ENCODE measurements at places on chromosomes 13 and 19.

- no peak for DNase-seq
Observed at GRCh38 chr13:42650506-42650905, 76.6 kb downstream of the TNFSF11 start.

DNA sequence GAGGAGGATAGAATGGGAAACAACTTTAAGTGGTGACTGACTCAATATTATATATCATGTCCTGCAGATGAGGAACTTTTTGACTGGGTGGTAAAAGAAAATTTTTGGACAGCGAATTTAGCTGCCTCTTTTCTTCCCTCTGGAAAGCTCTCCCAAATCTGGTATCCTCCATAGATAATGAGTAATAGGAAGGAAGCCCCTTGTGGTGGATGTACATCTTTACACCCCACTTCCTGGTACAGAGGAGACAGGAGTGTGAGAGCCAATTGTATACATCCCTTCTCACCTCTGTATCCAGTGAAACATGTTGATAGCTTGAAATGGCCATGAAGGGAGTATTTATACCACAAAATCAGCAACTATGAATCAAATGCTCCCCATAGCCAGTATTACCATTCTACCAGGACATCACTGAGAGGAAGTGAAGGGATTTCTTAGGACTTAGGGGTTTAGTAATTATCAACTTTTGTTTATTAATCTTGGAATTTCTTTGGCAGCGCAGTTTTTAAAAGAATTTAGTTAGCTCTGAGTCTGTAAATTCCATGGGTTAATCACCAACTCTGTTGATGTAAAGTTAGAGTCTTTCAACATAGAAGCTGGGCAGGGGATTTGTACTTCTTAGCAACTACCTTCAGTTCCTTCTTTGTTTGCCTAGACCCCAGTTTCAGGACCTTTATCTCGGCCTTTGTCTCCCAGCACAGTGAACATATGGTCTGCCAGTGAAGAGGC lies 17.0 kb upstream of the TDRD3 start:
- no peak for DNase-seq

GRCh38 chr13:32476021-32476731 lies 48.2 kb upstream of the N4BP2L1 start:
- DNase-seq = no peak

DNA sequence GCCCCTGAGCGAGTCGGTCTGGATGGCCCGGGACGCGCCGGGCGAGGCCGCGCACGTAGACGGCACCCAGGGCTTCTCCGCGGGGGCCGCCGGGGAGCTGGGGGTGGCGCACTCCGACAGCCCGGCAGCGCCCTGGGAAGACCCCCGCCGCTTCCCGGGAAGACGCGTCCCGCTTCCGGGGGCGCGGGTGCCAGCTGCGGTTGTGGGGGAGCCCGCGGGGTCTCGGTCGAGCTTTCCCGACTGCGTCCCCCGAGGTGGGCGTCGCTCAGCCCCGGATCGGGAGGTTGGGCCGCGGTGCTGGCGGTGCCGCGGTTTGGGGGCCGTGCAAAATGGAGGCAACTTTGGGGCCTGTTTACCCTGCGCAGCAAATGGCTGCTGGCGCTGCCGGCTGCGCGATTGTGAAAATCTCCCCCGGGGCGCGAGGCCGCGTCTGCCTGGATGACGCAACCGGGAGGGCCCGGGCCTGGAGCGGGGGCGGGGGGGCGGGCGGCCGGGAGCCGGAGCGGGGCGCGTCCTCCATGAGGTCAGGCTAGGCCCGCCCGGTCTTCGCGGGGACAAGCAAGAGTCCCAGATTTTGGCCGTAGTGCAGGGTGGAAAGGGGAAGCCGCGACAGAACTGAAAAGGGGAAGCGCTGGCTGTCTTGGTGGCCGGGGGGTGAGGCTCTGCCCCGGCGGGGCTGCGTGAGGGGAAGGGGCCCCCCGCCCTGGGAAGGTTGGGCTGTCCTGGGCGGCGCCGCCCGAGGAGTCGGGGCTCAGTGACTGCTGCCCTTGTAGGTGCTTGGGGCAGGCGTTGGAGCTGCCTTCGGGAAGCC lies 11.3 kb downstream of the PEAK3 start:
- DNase-seq = peak; percentile 70

GRCh38 chr13:108963846-108964600 lies 334.6 kb downstream of the MYO16 start:
- DNase-seq = no peak

GRCh38 chr19:27896091-27896490 lies 1316.9 kb downstream of the UQCRFS1 start:
- no peak for DNase-seq

GRCh38 chr13:46104868-46105267 lies at the start of gene CPB2:
Gene CPB2 (minus strand): TSS chr13:46105033. CDS start chr13:46105009, 24 bp downstream.
- DNase-seq = no peak

DNA sequence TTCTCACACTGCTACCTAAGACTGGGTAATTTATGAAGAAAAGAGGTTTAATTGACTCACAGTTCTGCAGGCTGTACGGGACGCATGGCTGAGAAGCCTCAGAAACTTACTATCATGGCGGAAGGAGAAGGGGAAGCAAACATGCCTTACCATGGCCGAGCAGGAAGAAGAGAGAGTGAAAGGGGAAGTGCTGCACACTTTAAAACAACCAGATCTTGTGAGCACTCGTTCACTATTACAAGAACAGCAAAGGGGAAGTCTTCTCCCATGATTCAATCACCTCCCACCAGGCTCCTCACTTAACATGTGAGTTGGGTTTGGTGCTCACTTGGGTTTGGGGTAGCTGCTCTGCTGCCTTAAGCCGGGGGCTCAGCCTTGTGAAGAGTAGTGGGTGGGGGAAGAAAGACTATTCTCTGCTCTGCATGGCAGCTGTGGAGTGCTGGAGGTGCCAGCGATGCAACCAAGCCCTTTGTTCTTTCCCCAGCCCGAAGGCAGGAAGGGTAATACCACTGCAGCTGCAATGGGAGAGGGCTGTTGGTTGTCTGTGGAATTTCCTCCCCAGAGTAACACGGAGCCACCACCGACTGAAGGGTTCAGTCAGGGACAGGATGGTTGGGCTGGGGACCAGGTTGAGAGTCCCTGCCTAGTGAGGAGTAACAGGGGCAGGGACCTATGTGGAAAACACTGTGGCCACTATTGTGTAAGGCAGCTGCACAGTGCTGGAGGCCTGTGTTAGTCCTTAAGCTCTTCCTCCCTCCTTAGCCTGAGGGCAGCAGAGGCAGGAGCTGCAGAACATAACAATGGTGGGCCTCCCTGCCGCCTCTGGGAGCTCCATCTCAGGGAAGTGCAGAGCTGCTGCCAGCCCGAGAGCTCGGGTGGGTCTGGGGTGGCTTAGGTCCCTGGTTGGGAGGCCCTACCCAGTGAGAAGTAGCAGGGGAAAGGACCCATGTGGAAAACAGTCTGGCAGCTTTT lies 1262.5 kb downstream of the EFNB2 start:
- DNase-seq = no peak

DNA sequence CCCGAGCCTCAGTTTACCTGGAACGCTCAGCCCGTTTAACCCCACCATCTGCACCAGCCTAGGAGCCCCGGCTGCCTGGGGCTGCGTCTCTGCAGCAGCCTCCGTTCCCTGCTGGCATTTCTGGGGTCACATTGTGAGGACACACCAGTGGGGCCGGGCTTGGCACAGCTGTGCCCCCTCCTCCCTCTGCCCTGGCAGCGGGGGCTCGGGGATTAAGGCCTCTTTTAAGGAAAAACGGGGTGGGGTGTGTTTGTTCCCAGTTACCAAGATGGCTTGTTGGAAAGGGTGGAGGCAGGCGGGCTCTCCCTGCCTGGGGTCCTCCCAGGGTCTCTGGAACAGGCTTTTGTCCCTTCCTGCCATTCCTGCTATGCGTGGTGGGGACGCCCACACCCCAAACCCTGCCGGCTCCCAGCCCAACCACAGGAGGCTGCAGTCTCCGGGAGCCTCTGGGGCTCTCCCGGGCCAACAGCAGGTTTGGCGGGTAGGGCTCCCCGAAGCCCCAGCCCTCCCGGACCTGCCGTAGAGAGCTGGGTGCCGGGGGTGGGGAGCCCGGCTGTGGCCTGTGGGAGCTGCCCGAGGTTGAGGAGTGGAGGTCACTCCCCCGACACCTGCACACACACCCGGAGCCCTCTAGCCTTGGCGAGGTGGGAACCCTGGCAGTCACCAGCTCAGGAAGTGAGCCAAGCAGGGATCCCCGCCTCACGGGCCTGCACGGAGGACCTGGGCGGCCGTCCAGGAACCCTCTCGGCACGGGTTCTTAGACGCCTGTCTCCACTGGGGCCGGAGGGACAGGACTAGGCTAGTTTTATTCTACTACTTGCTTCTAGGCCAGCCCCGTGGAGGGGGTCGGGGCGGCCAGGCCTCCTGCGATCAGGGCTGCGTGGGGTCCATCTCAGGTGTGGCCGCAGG lies 36.9 kb downstream of the GADD45B start:
- DNase-seq = no peak

GRCh38 chr19:44745341-44745831 lies 3.1 kb upstream of the BCL3 start:
- peak; percentile 65 for DNase-seq

- DNase-seq = no peak
Observed at GRCh38 chr19:52188822-52189734, 774 bp upstream of the PPP2R1A start.

- DNase-seq = no peak
Observed at GRCh38 chr13:113895436-113895835, 31.6 kb upstream of the GAS6 start.

DNA sequence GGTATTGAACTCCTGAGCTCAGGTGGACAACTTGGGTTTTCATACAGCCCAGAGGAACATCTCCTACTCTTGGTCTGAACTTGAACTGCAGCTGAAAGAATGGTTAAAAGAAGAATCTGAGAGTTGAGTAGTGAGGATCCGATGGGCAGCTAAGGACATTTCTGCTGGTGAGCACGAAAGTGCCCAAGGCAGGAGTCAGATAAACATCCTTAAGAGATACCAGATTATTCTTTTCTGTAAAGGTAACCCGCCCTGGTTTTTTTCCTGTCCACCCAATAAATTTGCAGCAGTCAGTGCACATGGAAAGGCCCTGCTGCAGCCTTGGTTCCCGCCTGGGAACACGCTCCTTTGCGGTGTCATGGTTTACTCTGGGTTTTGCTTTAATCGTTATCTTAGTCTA lies 78.4 kb upstream of the ARHGEF7 start:
- no peak for DNase-seq

DNA sequence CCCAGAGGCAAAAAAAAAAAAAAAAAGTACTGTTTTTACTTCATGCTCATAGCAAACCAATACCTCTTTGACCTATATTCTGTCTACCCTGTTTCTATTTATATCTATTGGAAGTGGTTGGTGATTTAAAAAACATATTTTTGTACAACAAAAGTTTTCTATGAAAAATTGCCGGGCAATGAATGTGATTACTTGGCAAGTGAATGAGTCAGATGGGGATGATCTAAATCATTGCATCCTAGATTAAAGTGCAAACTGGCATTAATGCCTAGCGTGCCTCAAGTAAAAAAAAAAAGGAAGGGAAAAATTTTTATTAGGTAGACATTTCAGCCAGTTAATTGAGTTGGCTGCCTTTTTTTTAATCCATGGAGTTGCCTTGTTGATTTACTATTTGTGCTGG lies 500.6 kb downstream of the KCTD12 start:
- no peak for DNase-seq

DNA sequence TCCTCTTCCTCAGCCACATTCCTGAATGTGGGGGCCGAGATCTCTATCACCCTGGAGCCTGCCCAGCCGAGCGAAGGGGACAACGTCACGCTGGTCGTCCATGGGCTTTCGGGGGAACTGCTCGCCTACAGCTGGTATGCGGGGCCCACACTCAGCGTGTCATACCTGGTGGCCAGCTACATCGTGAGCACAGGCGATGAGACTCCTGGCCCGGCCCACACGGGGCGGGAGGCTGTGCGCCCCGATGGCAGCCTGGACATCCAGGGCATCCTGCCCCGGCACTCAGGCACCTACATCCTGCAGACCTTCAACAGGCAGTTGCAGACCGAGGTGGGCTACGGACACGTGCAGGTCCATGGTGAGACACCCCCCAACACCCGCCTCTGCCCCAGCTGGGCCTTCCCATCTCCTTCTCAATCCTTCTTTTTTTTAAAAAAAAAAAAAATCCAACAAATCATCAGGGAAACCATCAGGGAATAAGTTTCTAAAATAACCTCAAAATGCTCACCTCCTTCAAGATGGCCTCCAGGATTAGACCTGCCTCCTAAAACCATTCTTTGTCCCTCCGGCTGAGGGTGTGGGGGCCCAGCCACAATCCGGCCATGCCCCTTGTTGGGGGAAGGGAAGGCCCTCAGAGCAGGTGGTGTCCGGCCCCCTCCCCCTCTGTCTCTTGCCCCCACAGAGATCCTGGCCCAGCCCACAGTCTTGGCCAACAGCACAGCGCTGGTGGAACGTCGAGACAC lies 4.6 kb downstream of the CEACAM16 start:
- no peak for DNase-seq

GRCh38 chr19:32404213-32404932 lies 1.2 kb upstream of the DPY19L3 start:
- DNase-seq = no peak

DNA sequence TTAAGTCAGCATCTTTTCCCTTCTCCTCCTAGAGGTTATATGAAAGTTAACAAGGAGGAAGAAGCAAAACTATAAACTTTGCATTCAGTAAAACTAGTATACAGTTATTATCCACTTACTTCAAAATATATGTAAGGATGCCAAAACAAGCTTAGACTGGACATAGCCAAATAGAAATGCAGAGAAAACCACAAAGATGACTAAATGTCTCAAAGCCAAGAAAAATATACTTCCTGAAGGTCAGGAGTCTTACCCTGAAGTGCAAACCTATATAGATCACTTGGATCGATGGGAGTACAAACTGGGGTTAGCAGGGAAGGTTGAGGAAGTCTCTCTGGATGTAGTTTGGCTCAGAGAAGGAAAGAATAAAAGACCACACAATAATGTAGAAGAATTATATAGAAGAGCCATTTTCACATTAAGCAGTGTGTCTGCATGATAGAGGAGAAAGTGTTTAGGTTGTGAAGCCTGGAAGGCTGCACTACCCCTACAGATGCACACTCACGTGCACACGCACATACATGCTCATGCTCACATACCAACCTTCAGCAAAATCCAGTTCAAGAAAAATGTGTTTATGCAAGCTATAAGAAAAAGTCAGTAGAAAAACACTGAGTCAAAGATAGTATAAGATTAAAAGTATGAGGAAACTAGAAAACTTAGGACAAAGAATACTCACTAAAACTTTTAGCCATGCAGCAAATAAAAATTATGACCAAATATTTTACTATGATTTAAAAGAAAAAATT lies 112.1 kb upstream of the RXFP2 start:
- no peak for DNase-seq

- no peak for DNase-seq
Observed at GRCh38 chr19:51766461-51766860, 5.5 kb downstream of the FPR2 start.

GRCh38 chr13:25783601-25784024 lies 268.2 kb downstream of the SHISA2 start:
- no peak for DNase-seq

- DNase-seq = no peak
Observed at GRCh38 chr13:110006304-110006703, 219.9 kb upstream of the IRS2 start.
